RKO (cell line): ENCODE measurements at places on chromosomes 6 and 20.

DNA sequence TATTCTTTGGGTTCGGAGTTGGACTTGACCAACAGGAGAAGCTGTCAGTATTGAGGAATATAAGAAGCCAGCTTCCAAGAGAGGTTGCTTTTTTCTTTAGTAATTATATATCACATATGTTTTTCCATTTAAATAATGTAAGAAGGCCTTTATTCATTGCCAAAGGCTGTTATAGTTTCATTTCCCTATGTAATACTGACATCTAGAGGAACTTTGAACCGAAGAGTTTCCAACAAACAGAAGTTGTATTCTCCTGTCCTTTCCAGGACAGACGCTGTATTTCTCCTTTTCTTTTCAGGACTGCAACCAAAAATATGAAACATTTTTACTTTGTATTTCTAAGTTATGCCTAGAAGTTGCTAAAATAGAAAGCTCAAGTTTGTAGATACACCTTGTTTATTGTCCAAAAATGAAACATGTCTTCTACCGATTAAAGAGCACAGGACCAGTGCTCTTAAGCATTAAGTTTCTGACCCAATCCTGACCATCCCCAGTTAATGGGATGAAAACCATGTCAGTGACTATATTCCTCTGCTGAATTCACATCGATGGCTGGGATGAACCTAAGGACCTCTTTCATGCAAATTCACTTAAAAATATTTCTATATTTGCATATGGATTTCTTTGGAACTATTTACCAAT, 55.1 kb downstream of the MYLK4 start:
- peak; percentile 55 for DNase-seq

DNA sequence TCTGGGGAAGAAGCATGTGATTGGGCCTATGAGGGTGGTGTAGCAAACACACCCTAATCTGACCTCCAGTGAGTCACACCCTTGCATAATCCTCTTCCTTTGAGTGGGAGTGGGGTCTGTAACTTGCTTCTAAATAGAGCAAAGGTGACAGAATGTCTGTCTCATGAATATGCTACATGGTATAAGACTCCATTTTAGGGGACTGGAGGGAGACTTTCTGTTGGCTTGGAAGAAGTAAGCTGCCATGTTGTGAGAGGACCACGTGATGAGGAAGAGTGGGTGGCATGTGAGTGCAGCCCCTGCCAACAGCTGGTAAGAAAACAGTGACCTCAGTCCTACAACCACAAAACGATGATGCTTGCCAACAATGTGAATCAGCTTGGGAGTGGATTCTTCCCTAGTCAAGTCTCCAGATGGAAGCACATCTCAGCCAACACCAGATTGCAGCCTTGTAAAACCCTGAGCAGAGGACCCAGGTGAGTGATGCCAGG, 3.7 kb downstream of the AK9 start:
- DNase-seq = peak; percentile 83

DNA sequence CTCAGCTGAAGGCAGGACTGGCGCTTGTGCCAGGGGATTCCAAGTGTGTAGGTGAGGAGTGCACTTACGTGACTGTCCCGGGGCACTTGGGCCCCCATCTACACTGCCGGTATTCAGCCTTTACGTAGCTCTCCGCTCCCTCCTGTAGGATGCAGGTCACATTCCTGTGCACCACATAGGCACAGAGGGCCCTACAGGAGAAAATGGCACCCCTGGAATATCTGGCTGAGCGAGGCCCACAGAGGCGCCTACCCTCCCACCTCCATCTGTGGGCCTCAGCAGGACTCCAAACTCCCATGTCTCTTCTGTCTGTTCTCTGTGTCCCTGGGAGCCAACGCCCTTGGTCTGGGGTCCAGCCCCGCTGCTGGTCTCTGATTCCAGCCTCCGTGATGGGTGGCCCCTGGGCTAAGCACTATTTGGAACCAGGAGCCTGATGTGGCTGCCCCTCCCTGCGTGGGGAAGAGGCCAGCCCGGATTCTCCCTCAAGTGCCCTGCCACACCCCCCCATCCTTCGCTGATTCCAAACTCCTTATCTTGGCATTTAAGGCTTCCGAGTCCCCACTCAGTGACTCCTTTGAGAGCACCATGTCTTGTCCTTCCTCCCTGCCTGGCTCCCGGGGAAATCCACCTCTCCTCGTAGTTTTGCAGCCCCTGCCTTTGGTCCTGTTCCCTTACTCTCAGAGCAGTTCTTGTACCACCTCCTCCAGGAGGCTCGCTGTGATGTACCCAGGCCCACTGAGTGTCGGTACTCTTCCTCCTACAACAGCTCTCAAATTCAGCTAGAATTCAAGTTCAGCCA, 1.5 kb downstream of the EMILIN3 start:
- no peak for DNase-seq

GRCh38 chr20:24990810-24991252, 1.7 kb downstream of the APMAP start:
- DNase-seq = peak; percentile 16

DNA sequence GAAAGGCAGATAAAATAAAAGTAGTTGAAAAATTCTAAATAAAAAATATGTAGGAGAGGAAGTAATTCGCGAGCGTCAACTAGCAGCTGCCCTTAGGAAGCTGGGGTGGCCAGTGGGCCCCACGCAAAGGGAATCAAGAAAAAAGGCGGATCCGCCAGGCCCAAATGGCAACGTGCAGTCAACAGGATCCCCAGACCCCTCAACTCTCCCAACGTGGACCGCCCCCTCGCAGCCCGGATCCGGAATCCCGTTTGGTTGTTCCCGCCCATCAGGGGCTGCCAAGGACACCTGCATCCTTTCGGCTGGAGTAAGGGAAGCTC, 296 bp downstream of the DZANK1 start:
- DNase-seq = no peak
